ENCODE measurements at places on chromosomes 16 and 17. TPM values are rescaled to one million over a fixed set of nuclear protein-coding genes. Genes with fewer than 3 reads are reported as not detected.

GRCh38 chr16:54454616-54455015 is 168.0 kb upstream of the IRX3 start:
- DNase-seq, result no peak

The HSD11B2 gene
- not detected for total RNA-seq

- DNase-seq, result no peak
Observed at GRCh38 chr17:45001310-45001709, 33.2 kb upstream of the C1QL1 start.

DNA sequence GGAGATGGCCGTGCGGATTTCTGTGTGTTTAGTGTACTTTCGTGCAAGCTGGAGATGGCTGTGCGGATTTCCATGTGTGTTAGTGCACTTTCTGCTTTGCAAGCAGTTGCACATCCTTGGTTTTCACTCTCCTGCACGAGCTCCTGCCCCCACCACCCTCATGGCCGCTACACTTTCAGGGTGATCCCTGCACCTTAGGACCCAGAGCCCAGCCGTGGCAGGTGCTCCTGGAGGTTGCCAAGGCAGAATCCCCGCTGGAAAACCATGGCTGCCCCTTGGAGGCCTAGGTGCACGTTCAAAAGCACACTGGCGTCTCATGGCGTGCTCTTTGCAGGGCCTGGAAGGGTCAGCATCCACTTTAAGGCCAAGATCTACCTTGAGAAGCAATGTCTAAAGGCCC is 311.0 kb upstream of the TNRC6C start:
- no peak for DNase-seq

GRCh38 chr16:104928-105327 is 26.9 kb downstream of the MPG start:
- no peak for DNase-seq

- DNase-seq, result no peak
Observed at GRCh38 chr17:15269780-15270089, 4.6 kb upstream of the PMP22 start.

DNA sequence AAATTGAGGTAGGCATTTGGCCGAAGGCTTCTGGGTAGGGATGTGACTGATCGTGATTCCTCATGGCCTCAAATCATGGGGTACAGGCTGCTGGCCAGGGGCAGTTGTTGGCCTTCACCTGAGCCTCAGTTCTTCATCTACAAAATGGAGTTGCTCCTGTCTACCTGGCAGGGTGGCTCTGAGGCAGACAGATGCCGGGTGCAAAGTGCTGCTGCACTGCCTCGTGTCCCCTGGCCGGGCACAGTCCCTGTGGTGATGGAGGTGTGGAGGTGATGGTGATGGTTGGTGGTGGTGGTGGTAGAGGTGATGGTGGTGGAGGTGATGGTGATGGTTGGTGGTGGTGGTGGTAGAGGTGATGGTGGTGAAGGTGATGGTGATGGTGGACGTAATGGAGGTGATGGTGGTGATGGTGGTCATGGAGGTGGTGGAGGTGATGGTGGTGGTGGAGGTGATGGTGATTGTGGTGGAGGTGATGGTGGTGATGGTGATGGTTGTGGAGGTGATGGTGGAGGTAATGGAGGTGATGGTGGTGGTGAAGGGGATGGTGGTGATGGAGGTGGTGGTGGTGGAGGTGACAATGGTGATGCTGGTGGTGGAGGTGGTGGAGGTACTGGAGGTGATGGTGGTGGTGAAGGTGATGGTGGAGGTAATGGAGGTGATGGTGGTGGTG is 52.6 kb downstream of the RNF213 start:
- no peak for DNase-seq

DNA sequence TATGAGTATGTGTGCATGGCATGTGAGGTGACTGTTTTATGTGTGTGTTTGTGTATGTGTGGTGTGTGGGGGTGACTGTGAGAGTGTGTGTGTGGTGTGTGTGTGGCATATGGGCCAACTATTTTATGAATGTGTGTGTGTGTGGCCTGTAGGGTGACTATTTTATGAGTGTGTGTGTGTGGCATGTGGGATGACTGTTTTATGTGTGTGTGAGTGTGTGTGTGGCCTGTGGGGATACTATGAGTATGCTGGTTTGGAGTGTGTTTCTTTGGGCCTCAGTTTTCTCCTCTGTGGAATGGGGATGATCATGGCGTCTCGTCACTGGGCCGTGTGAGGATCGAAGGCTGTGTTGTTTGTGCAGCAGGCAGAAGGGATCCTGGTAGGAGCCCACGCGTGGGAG is 152.1 kb upstream of the PLCG2 start:
- DNase-seq, result no peak

- DNase-seq, result no peak
Observed at GRCh38 chr17:19579867-19580565, 46.4 kb downstream of the SLC47A1 start.

The PYY gene
- not detected for total RNA-seq

The SLC6A2 gene
- total RNA-seq, result not detected

GRCh38 chr16:89906140-89907025 is 12.3 kb upstream of the MC1R start:
- no peak for DNase-seq

The TBC1D3K gene
- total RNA-seq, result not detected

DNA sequence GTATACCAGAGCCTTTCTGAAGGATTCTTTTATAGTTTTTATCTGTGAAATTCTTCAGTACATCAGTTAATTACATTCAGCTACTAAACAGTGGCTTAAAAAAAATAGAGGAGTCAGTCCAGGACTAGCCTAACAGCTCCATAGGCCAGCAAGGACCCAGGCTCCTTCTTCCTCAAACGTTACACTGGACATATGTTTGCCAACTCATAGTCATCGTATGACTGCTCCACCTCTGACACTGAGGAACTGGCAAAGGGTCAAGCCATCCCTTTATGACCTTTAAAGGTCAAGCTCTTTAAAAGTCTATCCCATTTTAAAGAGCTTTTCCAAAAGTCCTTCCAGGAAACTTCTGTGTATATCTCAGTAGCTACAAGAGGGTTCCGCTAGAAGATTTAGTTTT is 36.6 kb downstream of the PHLPP2 start:
- no peak for DNase-seq

- no peak for DNase-seq
Observed at GRCh38 chr16:16029431-16030011, 80.1 kb downstream of the ABCC1 start.

The ZNF652 gene
- 56.9 TPM for total RNA-seq

GRCh38 chr16:1057252-1057932 is 15.2 kb upstream of the SSTR5 start:
- DNase-seq, result peak; percentile 45

The NDUFAF8 gene
- total RNA-seq, result 37.0 TPM

The CCDC144A gene
- total RNA-seq, result 11.8 TPM

DNA sequence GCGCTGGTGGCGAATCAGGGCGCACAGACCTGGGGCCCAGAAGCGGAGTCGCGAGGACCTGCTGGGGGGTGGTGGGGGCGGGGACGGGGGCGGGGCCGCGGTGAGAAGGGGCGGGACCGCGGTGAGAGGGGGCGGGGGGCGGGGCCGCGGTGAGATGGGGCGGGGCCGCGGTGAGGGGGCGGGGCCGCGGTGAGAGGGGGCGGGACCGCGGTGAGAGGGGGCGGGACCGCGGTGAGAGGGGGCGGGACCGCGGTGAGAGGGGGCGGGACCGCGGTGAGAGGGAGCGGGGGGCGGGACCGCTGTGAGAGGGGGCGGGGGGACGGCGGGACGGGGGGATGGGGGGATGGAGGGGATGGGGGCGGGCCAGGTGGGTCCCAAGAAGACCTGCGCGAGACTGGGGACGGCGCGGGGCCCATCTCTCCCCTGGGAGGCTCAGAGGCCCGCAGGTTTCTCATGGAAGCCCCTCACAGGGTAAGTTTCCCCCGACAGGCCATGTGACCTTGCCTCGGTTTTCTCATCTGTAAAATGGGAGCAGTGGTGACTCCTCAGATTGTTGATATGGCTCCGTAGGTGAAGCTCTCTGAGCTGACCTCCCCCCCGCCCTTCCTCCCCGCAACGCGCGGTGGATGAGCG is 28.6 kb upstream of the DBNDD1 start:
- DNase-seq, result peak; percentile 22

The SCNN1G gene
- not detected for total RNA-seq

DNA sequence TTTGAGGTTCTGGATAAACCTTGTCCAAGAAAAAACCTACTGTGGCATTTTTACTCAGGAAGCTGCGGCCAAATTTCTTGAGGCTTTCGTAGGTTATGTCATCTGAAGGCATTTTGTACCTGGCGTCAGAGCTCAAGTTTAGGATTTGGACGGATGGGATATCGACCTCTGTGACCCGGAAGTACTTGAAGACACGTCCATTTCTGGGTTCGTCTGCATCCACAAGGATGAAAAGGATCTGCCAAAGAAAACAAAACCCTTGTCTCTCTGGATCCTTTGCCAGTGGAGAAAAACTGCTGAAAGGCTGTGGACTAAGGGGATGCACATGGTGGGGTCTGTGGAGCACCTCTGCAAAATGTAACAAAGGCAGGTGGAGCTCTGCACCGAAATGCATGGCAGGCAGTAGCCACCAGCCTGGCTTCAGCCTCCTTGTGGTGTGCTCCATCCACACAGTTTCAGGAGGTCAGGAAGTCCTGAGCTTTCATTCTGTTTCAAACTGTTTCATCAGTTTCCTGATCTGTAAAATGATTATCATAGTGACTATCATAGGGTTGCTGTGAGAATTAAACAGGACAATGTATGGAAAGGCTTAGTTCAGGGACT is 17.0 kb upstream of the UMOD start:
- DNase-seq, result no peak

The CPNE7 gene
- 4.7 TPM for total RNA-seq

The DRC3 gene
- not detected for total RNA-seq

DNA sequence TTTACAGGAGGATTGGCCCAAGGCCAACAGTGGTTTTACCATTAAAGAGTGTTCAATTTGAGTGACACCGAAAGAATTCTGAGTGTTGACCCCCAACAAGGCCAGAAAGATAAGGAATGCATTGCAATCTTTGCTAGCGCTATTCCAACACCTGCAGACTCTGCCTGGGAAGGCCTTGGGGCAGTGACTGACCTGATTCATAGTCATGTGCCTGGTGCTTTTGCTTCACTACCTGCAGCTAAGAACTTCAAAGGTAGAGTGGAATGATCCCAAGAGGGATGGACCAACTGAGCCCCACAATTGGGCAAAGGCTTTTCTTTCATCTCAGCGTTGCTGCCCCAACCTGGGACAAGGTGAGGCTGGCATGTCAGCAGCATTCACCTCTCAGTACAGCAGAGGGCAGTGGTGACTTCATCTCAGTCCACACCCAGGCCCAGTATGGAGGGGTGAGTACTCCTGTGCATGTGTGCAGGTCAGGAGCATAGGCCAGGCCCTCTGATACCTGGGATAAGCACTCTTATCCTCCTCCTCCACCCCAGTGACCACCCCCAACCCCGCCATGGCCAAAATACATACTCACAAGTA is 149.6 kb upstream of the GNAO1 start:
- peak; percentile 10 for DNase-seq

The SPATA22 gene
- total RNA-seq, result not detected

DNA sequence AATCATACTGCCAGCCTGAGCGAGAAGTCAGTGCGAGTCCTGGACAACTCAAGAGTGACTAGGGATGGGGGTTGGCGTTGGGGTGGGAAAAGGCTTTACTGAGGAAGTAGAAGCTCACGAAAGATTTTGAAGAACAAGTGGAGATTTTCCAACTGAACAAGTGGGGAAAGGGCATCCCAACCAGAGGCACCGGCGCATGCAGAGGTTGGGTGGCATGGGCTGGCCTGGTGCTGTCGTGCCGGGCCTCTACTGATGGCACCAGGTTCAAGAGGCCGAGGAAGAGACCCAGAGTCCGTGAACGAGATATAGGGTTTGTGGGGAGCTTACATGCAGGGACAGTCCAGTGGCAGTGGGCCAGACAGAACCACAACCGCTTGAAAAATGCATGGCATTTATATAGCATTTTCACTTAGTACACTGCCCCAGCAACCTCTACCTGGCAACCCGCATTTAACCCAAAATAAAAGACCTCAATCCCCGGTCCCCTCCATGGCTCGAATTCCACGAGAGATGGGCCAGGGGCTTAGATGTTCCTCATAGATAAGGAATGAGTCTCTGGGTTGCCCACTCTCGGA is 7.7 kb upstream of the ITGA3 start:
- no peak for DNase-seq

DNA sequence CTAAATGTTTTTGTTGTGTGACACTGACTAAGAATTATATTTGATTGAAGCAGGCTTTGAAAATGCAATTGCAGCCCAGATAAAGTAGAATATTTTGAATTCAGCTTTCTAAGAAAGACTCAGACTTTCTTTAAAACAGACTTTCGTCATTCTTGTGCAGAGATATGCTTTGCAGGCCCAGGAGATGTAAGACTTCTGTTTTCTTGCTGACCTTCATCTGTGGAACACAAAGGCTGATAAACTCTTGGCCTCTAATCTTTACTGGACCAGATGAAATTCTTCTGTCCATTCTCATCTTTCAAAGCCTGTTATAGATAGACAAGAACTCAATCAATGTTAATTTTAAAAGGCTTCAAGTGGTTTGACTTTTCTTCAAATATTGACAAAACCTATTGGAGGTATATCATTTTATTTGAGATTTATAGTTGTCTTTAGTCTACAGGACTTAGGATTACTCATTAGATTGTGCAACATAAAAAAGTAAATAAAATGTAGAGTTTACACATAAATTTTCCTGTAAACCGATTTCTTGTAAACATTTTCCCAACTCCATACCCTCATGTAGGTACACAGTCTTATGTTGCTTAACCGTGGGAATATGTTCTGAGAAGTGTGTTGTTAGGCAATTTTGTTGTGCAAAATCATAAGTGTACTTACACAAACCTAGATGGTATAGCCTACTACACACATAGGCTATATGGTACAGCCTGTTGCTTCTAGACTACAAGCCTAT is 94.2 kb downstream of the MAP2K4 start:
- no peak for DNase-seq

The TMEM208 gene
- 28.2 TPM for total RNA-seq

- no peak for DNase-seq
Observed at GRCh38 chr16:19436540-19436939, 18.9 kb downstream of the TMC5 start.

DNA sequence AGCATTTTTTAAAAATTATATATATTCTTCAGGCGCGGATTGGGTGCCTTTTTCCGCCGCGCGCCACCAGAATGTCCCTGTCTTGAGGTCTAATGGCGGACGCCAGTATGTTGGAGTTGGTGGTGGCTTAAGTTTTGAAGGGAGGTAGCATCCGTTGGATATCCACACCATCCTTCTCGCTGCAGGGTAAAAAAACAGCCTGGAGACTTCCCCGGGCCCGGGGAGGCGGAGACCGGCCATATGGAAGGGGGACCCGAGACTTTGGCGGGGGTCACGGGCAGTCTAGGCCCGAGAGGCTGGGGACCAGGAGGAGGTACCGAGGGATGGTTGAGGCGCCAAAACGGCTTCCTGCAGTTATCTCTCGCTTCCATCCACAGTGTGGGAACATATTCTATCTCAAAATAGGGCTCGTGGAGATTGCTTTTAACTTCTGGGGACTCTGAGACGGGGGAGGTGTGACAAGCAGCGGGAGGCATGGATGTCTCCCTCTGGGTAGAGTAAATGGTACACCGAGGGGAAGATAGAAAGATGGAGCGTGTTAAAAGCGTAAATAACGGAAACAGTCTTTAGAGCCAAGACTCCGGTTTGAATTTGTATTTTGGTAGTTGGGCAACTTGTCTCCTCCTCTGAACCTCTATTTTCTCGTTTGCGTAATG is at the start of gene SF3B3:
Gene SF3B3 (plus strand): TSS at position 74 of the 656 bp plus-strand sequence. CDS start 2,841 bp downstream, outside the sequence.
- DNase-seq, result peak; percentile 60

The TMEM114 gene
- not detected for total RNA-seq

- no peak for DNase-seq
Observed at GRCh38 chr17:63704259-63704576, 4.3 kb upstream of the LIMD2 start.

- no peak for DNase-seq
Observed at GRCh38 chr16:62755938-62756337, 719.7 kb upstream of the CDH8 start.

Measured in T-helper 17 cell (primary cell).